Activated CD4-positive, CD25-positive, alpha-beta regulatory T cell treated with anti-CD3 and anti-CD28 coated beads, Interleukin-2, amount 50 U/mL, for 24 hours (primary cell): ENCODE measurements at places on chromosomes 2 and 18.

GRCh38 chr2:165535471-165535870 is 66.0 kb downstream of the CSRNP3 start:
- ATAC-seq: no peak

DNA sequence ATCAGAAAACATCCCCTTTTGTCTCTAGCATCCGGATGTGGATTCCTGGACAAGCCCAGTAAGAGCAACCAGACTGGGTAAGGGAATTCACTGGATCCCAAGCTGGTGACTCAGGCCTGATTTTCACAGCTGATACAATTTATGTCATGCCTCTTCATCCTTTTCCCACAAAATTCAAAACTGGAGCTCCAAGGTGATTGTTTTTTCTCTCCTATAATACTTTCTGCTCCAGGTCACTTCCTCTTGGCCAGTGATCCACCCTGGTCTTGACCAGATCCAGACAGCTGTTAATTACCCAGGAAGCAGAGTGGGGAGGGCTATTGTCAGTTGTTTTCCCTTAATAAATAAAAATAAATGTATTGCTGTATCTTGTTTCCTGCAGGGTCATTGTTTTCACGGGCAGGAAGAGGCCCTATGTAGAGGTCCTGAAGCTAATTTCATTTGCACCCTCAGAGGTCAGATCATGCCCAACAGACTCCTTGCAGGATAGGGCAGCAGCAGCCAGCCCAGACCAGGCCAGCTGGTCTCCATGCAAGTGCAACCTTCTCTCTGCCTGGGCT is 57.6 kb downstream of the EVA1A start:
- ATAC-seq: no peak

GRCh38 chr2:1800306-1800705 is 56.0 kb upstream of the PXDN start:
- no peak for ATAC-seq

DNA sequence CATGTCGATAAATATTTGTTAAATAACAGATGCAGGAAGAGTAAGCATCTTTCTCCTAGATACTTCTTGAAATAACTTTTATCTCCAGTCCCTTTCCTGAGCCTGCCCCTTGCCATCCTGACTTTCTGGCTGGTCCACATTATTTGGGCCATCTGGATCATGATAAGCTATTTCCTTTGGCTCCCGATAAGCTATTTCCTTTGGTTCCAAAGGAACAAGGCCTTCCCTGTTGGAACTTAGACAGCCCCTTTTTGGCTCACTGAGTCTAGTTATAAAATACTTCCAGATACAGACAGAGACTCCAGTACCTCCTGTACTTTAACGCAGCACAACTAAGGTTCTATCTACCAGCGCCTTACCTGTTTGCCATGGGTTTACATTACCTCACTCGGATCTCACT is 205.3 kb upstream of the CCDC150 start:
- no peak for ATAC-seq

DNA sequence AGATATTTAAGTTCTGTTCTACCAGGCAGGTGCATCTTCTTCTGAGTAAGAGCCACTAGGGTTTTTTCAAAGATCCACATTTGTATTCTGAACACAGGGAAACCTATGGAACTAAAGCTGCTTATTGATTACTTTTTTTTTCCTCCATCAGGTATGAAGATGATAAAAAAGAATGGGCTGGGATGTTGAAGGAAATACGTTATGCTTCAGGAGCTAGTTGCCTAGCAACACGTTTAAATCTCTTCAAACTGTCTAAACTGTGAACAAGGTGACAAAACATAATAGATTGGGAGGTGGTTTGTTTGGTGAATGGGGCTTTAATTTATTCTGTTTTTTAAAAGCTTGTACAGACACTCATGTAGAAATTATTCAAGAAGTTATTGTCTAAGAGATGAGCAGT is 15.9 kb downstream of the KLHL41 start:
- ATAC-seq: no peak

DNA sequence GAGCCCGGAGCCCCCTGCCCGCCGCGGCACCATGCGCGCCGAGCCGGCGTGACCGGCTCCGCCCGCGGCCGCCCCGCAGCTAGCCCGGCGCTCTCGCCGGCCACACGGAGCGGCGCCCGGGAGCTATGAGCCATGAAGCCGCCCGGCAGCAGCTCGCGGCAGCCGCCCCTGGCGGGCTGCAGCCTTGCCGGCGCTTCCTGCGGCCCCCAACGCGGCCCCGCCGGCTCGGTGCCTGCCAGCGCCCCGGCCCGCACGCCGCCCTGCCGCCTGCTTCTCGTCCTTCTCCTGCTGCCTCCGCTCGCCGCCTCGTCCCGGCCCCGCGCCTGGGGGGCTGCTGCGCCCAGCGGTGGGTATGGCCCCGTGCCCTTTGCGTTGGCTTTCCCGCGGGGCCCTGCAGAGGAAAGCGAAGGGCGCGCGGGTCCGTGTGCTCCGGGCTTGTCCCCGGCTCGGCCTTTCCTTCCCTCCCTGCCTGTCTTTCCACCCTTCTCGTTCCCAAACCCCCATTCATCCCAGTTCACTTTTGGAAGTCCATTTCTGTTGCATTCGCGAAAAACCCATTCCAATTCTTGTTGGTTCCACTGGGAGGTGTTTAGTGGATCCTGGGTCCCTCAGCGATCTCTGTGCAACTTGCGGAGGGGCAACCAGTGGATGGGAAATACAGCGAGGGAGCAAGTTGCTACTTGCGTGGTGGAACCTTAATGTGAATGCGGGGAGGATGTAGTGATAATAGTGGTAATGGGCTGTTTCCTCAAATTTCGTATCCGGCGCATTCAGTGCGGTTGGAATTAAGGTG is 599 bp downstream of the ADAM23 start:
- ATAC-seq: peak; percentile 21

- ATAC-seq: no peak
These were observed 38.7 kb downstream of the PTGR3 start for GRCh38 chr18:75170022-75170789.

DNA sequence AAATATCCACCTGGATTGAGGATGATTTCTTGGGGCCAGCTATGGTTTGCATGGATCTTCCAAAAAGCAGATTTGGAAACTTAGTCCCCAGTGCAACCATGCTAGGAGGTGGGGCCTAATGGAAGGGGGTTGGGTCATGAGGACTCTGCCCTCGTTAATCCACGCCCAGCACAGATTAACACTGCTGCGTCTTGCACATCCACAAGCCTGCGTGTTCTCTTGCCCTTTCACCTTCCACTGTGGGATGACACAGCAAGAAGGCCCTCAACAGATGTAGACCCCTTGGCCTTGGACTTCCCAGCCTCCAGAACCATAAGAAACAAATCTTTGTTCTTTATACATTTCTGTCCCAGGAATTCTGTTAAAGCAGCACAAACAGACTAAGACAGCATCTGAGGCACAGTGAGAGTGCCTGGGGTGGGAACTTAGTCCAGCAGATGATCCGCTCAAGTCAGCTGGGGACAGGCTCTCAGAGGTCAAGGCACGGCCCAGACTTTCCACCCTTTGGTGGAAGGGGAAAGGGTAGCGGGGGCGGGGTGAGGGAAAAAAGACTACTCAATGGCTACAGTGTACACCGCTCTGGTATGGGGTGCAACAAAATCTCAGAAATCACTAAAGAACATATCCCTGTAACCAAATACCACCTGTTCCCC is 2.4 kb downstream of the RAB17 start:
- no peak for ATAC-seq

DNA sequence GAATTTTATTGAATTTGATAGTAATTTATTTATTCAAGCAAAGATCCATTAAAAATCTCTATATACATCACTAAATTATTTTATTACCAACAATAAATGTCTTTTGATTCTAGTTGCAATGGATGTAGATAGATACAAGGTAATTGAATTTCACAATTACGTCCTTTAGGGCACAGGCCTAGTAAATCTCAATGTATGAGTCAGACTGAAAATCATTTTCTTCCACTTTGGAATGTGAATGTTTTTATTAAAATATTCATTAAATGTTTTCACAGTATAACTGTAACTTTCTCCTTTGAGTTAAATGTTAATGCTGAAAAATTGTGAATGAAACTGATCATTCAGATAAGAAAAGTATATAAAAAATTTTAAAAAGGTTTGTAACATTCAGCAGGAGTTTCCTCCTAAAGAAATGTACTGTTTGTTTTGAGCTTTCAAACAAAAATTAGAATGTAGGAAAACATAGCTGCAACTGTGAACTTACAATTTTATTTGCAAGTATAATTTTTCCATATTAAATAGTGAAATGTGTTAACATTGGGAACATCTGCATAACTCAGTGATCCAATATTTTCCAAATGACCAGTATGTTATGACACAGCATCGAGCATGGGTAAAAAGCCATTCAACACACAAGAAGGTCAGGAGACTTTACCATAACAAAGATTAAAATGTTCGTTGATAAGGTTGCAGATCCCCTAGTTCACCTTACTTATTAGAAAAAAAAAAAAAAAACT is 663.7 kb downstream of the METTL4 start:
- ATAC-seq: no peak

DNA sequence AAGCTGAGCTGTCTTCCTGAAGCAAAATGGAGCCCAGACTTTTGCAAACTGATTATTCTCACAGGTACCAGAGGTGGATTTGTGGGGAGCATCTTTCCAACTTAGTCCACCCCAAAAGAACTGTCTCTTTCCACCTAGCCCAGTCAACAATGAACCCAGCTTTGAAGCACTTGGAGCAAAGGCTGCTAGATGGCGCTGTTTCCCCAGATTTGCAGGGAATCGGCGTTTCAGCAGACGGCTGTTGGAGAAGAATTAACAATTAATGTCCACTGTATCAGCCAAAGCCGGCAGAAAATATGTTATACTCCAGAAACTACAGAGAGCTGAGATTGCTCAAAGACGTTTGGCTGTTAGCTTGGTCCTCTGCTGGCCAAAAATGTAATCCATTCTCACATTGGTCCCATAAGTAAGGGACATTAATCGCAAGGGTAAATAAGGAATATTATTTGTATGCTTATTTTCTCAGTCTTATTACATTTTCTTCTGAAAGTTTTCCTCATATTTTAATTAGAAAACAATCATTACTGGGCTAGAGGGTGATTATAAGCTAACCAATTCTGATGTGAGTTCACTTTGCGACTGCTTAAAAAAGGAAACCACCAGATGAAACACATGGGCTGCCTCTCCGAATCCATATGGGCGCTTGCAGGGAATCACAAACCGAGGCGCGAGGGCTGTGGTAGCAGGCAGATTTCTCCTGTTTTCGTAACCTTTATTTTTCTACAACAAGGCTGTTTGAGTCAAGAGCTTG is 423.8 kb upstream of the MEX3C start:
- no peak for ATAC-seq

DNA sequence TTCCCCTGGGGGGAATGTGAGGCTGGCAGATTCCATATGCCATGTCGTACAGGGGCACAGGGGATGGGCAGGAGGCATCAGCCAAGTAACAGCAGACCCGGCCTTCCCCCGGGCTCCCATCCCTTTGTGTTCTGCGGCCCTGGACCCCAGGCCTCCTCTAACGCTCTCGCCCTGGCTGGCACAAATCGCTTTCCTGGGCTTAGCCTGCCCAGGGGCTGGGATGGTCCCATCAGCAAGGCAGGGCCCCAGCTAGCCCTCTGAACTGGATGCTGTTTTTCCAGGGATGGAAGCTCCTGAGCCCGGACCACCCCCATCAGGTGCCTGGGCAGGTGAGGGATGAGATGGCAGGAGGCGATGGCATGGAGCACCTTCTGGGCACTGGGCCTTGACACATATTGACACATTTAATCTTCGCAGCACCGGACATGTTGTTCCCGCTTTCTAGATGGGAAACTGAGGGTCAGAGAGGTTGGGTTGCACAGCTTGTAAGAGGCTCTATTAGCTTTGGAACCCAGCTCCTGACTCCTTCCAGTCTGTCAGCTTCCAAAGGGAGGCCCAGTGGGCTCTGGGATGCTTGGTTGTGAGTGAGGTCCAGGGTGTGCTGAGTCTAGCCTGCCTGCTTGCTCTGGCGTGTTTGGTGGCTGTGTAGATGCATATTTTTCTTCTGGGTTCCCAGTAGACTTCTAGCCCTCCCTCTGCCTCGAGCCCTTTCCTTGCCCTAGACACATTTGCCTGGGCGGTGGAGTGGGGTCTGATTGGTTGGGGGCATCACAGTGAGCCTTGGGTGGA is 40.3 kb downstream of the GLI2 start:
- no peak for ATAC-seq

GRCh38 chr2:157056200-157056676 is 201.3 kb upstream of the GALNT5 start:
- ATAC-seq: no peak

GRCh38 chr2:237593596-237594320 is 3.2 kb upstream of the RAB17 start:
- no peak for ATAC-seq

DNA sequence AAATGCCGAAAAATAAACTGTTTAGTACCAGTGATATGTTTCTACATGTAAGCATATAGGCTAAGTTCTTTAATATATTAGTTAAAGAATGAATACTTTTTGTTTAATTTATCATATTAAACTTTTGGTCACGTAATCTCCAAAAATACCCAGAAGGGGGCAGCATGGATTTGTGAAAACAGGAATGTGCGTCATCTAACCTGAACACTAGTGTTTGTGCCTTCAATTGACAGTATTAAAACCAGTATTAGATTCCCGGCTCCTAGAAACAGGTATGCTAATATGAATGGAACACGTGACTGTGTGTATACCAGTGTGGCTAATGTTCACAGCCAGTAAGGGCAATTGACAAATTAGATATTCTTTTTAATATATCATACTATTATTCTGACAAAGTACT is 51.8 kb downstream of the WDR7 start:
- peak; percentile 43 for ATAC-seq

GRCh38 chr18:26656944-26657536 is 108.7 kb upstream of the KCTD1 start:
- no peak for ATAC-seq

- ATAC-seq: no peak
These were observed 23.2 kb downstream of the SLC4A3 start for GRCh38 chr2:219650426-219651248.
